Aorta (tissue), 5 donors: ENCODE measurements at places on chromosomes 4 and X. TPM values are rescaled to one million over a fixed set of nuclear protein-coding genes. Genes with fewer than 3 reads are reported as not detected.

- DNase-seq = no peak
Observed at GRCh38 chrX:111652719-111653118, 28.3 kb upstream of the ALG13 start.

GRCh38 chr4:5706486-5707290, 1.7 kb downstream of the EVC2 start:
- DNase-seq = no peak

- DNase-seq = no peak
Observed at GRCh38 chr4:130368668-130369067, 1272.7 kb downstream of the C4orf33 start.

Gene LANCL3
- 0.84 TPM for total RNA-seq

DNA sequence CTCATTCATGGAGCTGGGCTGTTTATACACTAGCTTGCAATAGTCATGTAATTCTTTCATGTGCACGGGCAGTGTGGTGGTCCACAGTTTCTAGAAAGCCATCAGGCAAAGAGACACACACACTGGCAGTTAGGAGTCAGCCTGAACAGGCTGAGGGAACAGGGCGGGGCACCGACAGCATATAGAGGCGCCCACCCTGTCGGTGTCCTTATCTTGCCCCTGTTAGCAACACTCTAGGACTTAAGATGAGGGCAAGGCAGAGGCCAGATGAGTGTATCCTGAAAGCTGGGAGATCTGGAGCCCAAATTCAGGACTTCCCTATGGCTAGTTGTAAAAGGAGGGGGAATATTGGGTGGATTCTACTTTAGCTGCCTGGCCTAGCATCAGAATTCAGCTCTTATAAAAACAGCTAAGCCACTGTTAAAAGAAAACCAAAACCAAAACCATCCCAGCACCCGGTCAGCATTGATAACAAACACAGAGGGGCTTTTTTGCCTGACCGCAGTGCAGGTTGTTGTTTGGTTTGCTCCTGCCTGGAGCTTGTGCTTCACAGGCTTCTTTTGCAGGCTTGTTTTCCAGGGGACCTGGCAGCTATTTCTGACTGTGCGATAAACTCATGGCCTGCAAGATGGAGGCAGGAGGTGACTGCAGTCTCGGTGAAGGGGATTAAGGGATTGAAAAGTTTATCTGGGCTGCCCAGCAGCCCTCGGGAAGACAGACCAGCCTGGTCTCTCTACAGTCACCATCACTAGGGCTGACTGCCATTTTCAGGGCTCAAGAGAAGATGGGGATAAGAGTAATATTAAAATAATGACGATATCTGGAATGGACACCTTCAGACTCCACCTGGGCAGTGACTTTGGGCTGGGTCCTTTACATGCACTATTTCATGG, 638.9 kb downstream of the MID1IP1 start:
- no peak for DNase-seq
